ENCODE measurements at places on chromosomes 7 and 10.
A peak's percentile ranks its signal among the peaks of the same experiment; 100 is the strongest.

DNA sequence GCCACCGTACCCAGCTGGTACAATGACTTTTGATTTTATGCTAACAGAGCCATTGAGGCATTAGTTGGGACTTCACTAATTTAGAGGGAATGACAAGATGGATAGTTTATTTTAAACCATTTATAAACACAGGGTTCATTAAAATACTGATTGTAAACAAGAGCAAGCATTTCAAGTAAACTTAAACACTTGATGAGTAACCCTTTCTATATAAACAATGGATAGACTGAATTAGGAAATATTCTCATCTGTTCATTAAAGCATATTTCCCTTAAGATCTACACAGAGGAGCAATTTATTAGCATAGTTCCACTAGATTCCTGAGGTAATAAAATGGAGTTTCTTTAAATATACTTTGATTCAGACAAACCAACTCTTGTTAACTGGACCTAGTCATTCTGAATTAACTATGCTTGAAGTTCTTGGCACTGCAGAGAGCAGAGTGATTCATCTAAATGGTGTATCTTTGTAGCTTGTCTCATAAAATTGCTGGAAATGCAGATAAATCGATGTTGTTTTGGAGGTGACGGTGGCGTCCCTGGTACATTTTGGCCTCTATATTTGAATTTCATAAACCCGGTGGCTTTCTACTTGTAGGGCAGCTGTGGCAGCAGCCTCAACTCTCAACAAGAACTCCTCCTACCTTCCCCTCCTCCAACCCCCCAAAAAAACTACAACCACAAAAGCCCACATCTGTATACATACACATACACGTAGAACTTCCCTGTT is 15.4 kb upstream of the VDAC2 start:
- DNase-seq = no peak

DNA sequence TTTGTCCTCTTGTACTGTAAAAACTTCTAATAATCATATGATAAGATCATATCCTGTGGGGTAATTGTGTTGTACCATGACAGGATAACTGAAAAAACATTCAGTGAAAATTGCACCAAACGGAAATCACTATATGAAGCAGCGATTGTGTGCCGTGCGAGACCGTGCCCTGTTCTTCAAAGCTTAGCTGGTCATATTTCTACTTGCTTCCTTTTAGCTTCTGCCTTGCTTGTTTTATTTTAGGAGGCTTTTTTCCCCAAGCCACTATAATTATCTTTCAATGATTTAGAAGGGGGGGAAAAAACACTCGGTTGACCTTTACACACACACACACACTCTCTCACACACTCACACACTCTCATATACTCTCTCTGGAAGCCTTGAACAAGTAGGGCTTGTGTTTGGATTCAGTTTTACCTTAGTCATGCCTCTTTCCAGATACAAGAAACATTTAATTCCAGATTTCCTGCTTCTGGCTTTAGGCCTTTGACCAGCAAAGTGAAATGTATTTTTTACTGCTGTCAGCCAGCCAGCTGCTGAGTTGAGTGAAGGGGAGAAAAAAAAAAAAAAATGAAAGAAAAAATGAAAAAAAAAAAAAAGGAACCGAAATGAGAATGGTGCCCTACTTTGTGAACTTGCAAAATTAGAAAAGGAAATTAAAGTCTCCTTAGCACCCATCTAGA is 181.4 kb downstream of the ARID5B start:
- DNase-seq = peak; percentile 64

GRCh38 chr7:43904533-43905208 is 1.7 kb downstream of the URGCP start:
- DNase-seq = no peak

DNA sequence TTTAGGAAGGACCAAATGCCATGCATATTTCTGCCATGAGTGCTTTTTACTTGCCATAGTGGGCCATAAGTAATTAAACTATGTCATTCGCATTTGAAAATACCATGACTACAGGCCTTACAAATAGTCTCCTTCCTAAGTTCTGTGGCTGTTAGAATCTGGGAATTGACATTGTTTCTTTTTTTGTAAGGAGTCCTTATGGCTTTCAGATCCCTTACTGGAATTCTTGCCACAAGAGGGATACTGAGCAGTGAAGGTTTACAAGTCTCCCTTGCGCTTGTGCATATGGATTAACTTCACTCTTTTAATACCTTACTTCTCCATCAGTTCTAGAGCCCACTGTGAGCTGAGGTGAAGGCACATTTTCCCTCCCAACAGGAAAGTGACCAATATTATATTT is 166.0 kb downstream of the NRG3 start:
- DNase-seq = no peak

DNA sequence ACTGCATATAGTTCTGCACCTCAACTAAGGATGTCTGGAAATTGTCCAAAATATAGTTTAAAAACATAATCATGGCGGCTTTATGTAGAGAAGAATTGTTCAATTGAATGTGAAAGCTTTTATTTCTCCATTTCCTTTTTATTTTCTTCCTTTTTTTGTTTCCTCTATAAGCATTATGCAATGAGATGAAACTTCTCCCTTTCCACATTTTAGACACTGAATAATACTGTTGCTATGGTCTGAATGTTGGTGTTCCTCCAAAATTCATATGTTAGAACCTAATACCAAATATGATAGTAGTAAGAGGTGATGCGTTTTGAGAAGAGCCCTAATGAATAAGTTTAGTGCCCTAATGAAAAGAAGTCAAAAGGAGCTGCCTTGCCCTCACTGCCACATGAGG is 175.0 kb downstream of the RNLS start:
- DNase-seq = no peak

DNA sequence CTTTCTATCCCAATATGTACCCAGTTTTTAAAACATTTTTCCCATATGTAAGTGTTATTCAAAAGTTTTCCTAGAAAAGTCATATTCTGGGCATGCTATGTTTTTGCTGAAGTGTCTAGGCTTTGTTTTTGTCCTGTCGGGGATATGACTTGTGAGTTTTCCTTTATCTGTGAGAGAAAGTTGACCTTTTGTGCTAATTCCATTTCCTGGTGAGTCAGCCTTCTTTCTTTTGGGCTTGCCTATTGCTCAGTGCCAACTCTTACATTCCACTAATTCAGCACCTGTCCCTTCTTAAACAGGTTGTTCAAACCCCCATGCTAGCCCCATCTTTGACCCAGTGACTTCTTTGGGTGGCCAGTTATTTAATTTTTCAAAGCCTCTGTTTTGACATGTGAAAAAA is 146.2 kb downstream of the AHR start:
- no peak for DNase-seq

DNA sequence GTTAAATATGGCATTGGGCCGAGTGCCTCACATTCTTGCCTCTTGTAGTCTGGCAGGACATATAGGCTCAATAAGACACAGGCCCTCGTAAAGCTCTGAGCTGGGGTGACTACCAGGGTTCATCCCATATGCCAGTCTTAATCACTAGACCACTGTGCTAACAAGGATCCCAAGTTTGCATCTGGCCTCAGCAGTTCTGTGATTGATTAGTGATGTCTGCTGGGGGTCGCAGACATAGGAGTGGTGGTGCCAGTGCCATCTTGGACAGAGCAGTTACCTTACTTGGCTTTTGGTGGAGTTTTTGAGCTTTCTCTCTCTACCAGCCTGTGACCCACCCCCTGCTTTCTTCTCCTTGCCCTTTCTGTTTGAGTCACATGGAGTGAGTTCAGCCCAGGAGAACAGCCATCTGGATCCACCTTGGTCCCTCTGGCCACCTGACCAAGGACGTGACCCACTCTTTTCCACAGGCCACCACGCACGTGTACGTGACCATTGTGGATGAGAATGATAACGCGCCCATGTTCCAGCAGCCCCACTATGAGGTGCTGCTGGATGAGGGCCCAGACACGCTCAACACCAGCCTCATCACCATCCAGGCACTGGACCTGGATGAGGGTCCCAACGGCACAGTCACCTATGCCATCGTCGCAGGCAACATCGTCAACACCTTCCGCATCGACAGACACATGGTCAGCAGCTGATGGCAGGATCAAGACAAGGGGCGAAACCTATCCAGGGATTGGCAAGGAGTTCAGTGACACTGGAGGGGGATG is 4.1 kb upstream of the VSIR start:
- no peak for DNase-seq

DNA sequence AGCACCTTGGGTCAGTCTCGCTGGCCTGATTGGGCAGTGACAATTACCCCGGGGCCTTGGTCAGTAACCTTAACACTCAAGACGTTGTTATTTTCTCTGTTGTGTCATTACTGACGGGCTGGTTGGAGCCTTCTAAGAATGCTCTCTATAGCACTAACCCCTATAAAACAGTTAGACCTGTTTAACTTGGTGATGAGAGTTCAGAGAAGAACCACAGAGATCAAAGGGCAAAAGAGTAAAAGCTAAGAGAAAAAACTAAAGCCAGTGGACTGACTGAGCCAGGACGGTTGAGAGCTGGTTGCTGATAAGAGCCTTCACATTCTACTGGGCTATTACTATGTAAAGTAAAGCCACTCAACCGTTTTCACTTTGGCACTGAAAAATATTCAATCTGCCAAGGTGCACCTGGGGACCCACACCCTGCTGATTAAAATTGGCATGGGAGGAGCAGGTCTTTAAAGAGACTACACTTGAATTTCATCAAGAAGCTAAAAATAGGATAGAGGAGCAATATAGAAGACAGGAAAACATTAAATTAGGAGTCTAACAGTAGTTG is 13.6 kb upstream of the ITGB1 start:
- no peak for DNase-seq

DNA sequence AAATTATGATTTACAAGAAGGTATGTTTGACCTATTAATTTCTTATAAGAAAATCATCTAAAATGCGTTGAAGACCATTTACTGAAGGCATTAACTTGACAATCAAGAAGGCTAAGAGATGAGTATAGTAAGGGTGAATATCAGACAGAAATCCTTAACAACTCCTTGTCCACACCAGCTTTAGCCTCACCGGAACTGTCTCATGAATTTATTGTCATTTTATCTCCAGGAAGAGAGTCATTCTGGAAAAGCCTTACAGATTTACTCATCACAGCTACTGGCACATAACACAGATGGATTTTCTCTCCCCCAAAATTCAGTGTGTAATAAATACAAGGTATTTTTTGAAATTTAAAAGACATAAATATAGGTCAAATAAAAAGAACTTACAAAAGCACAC is 129.4 kb upstream of the LSM8 start:
- no peak for DNase-seq

- DNase-seq = no peak
Measured at GRCh38 chr10:95987685-95988426, 55.5 kb upstream of the CCNJ start.

DNA sequence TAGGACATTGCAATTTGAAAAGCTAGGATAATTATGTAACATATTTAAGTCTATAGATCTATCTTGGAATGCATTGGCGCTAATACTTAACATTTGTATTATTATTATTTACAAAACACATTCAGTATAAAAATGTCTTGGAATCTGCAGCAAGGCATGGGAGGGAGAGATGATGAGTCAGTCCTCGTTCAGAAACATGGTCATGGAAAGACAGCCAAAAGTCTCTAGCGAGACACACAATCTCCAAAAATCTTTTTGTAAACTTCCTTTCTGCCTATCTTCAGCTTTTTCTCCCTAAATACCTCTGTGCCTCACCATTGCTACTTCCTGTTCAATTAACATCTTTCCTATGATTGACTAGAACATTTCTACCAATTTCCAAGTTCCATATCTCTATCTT is 188.4 kb upstream of the CACNA2D1 start:
- no peak for DNase-seq

- DNase-seq = peak; percentile 38
Measured at GRCh38 chr10:130254662-130255061, 118.5 kb downstream of the GLRX3 start.

DNA sequence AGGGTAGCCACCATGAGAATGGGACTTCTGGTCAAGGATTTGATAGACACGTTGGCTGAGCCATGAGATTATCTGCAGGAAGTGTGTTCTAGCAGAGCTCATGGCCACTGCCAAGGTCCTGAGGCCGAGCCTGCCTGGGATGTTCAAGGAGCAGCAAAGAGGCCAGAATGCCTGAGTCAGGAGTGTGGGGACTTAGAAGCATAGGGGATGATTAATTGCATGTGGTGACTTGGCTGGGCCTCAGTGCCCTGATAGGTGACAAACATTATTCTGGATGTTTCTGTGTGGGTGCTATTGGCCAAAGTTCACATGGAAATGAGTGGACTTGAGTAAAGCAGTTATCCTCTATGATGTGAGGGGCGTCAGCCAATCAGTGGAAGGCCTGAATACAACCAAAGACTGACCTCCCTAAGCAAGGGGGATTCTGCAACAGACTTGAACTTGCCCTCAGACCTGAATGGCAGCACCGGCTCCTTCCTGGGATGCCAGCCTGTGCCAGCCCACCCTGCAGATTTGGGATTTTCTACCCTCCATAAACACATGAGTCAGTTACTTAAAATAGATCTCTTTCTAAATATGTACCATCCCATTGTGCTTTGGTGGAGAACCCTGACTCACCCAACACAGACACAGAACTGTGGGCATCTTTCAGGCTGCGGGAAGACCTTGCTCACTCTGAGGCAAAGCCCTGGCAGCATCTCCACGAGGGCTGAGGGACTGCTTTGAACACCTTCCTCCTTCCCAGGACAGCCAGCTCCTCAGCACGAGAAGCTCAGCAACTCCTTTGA is 363.9 kb upstream of the MGMT start:
- DNase-seq = no peak

- DNase-seq = no peak
Measured at GRCh38 chr7:43292384-43292783, 179.9 kb downstream of the HECW1 start.

All from CD4-positive, alpha-beta T cell treated with Interleukin-6 for 4 hours (primary cell).